GM04503 (cell line): ENCODE measurements at places on chromosomes 16 and 17.

DNA sequence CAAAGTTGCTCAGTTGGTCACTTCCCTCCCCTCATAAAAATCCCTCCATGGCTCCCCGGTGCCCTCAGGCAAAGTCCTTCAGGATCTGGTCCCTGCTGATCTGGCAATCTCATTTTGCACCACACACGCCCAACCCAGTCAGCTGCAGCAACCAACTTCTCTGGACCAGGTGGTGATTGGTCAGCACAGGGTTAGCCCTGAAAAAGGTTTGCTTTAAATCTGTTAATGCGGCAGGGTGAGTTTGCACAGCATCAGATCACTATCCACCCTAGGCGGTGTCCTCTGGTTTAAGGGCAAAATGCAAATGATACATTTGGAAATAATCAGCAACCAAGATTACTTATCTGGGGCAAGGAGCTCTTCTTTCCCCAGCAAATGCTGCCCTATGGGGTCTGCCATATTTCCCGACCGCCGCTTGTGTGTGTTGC lies 42.9 kb upstream of the TNRC6C start:
- no peak for DNase-seq

DNA sequence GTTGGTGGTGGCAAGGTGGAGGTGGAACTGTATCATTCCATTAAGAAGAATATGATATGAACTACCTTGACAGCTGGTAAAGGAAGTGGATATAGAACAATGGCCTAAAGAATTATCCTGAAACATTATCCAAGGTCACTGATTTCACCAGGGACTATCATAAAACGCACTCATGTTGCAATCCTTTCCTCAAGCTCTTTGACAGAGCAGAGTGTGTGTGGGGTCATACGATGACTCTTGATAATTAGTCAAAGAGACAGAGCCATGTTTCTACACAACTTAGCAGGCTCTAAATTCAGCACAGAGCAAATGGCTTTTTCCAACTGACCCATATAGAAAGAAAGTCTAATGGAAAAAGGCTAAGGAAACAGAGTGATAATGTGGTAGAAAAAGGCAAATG lies 126.4 kb upstream of the ANKFN1 start:
- DNase-seq, result no peak

- no peak for DNase-seq
Observed at GRCh38 chr16:64292161-64292560, 829.7 kb downstream of the CDH11 start.

DNA sequence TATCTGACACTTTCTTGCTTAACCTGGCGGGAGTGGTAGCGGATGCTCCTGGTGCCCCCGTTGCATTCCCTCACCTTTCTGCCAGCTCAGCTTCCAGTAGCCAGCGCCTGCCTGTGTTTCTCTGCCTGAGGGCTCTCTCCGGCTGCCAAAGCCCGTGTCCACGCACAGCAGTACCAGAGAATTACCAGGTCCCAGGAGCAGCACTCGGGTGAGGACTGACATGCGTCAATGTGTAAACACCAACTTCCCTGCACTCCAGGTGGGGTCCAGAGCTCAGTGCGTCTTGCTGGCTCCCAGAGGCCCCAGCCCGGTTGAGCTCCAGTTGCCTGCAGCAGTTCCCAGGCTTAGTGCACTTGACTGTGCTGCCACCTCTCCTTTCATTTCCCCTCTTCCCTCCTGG lies 54.8 kb downstream of the CDH13 start:
- DNase-seq, result no peak

- DNase-seq, result no peak
Observed at GRCh38 chr16:67356396-67356795, 29.8 kb downstream of the LRRC36 start.

DNA sequence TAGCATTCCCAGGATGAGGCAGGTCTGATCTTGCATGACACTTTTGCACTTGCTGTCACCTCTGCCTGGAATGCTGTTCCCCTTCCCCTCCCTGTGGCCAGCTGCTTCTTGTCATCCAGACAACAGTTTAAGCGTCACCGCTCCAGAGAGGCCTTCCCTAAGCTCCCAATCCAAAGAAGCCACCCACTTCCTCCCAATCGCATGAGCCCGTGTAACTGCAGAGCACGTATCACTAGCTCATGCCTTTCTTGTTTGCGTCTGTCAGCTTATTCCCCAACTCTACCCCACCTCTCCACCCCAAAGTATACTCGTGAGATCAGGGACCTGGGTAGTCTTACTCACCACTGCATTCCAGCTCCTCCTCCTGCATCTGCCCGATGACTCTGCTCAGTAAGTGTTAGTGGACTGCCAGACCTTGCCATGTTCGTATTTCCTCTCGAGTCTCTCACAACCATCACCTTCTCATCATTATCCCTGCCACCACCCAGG lies 92.8 kb downstream of the GAS7 start:
- peak; percentile 55 for DNase-seq

DNA sequence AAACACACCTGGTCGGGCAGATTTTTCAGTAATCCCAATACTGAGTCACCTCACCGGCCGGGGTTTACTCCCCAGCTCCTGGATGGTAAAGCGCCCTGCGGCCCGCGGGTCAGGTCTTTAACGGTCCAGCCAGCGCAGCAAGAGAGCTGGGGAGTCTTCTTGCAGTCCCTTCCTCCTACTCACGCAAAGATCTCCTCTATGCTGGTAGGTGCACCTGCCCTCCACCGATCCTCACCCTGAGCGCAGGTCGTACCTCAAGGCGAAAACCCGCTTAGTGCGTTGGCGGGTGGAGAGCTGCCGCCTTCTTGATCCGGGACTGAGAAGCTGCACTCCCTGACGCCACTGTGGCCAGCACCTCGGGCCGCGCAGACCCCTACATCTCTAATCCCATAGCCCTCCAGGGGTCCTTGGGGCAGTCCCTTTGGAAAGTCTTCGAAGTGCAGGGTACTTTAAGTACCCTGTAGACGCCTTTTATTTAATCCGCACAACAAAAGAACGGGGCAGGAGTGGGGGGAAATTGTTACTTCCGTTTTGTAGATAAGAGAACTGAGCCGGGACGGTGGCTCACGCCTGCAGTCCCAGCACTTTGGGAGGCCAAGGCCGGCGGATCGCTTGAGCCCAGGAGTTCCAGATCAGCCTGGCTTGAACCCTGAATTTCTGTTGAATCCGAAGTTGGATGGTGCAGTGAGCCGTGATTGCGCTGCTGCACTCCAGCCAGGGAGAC lies 10.4 kb upstream of the HOXB13 start:
- no peak for DNase-seq

DNA sequence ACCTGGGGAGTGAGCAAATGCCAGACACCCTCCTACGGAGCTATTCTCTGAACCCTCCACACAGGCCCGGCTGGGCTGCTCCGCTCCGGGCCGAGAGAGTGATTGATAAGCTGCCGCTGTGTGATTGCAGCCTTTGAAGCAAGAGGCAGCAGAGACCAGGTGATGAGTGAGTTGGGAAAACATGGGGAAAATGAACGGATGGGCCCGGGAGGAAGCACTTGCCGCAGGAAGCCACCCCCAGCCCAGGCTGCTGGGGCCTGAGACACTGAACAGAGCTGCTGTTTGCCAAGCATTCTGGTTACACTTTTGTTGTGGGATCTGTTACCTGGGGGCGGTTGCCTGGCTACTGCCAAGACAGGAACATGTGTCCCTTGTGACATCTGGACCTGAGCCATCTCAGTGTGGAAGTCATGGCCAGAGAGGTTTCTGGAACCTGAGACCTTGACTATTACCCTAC lies 46.4 kb upstream of the KLHDC4 start:
- no peak for DNase-seq

- no peak for DNase-seq
Observed at GRCh38 chr16:89723279-89724250, 2.2 kb downstream of the ZNF276 start.

- no peak for DNase-seq
Observed at GRCh38 chr17:79933863-79934652, 94.8 kb upstream of the CBX4 start.

- DNase-seq, result no peak
Observed at GRCh38 chr16:62967163-62967562, 930.9 kb upstream of the CDH8 start.

DNA sequence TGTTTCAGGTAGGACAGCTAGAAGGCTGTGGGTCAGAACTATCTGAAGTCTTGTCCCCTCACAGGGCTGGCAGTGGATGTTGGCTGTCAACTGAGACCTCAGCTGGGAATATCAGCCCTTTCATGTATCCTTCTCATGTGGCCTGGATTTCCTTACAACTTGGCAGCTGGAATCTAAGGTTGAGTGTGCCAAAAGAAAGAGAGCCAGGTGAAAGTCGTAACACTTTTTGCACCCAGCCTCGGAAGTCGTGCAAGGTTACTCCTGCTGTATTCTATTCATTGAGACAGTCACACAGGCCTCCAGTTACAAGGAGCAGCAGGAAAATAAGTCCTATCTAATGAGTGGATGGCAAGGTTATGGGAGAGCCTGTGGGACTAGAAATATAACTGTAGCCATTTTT lies 52.6 kb upstream of the DNAH9 start:
- DNase-seq, result no peak

DNA sequence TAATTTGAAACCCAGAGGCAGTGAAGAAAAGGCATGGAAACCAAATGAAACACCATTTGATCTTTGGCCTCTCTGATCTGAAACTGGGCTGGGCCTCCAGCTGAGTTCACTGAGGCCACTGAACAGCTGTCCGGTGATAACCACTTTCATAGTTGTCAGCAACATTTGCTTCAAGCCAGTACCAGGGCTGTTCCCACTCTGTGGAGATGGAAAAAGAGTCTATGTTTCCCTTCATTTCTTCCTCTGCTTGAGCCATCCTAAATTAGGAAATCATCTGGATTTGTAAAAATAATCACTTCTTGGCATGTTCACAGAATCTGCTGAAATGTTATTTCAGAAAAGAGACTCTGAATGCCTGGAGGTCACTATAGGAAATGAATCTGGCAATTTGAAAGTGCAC lies 119.3 kb downstream of the STX8 start:
- DNase-seq, result no peak

- DNase-seq, result no peak
Observed at GRCh38 chr16:85259832-85260167, 147.5 kb upstream of the CIBAR2 start.

DNA sequence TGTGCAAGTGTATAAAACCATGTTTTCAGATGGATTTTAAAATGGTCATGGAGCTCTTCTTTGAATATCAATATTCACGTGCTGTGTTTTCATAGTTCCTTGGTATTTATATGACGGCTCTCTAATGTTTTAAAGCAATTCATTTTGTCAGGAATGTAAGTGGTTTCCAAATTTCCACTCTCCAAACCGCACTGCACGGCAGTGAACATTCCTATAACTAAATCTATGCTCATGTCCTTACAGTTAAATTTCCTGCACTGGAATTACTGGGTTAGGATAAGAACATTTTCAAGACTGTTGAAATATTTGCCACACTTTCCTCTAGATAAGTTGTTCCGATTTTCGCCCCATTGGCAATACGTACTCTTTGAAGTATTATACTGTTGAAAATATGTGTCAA lies 398.9 kb downstream of the PMP22 start:
- no peak for DNase-seq

DNA sequence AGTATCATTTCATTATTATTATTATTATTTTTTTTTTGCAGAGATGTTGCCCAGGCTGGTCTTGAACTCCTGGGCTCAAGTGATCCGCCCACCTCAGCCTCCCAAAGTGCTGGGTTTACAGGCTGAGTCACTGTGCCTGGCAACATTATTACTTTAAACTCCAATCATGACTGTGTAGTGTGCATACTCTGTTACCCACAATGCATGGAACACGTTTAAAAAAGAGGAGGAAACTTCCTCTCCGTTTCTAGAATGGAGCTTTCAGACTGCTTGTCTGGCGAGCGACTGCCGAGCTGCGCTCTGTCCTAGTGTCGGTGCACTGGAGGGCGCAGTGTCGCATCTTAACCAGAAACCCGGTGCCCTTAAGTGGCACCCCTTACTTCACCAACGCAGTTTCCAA lies 22.1 kb upstream of the FASN start:
- peak; percentile 27 for DNase-seq

- DNase-seq, result no peak
Observed at GRCh38 chr17:82230609-82231311, 1.9 kb downstream of the SLC16A3 start.

GRCh38 chr17:78958641-78959127 lies 21.0 kb downstream of the LGALS3BP start:
- DNase-seq, result no peak

- DNase-seq, result no peak
Observed at GRCh38 chr17:76188213-76189016, 47.4 kb upstream of the FOXJ1 start.

DNA sequence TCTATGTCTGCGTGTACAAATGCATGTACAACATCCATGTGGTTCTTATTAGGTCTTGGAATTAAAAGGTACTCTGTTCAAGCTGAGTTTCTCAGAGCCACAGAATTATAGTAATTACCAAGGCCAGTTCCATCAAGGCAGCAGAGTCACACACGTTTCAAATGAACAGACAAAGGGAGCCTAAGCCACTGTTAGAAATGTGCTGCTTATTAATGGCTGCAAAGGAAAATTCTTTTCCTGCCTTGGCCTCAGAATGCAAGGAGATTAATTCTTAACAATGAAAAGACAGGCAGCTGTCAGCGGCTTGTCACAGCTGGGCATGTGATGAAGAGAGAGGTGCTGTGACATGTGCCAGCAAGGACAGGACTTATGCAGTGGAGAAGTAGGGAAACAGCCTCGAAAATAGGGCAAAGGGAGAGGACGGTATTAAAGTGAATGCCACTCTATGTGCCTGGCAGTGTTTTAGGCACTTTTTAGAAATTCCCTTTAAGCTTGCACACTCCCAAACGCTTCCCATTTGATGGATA lies 100.1 kb upstream of the CLEC3A start:
- DNase-seq, result no peak

DNA sequence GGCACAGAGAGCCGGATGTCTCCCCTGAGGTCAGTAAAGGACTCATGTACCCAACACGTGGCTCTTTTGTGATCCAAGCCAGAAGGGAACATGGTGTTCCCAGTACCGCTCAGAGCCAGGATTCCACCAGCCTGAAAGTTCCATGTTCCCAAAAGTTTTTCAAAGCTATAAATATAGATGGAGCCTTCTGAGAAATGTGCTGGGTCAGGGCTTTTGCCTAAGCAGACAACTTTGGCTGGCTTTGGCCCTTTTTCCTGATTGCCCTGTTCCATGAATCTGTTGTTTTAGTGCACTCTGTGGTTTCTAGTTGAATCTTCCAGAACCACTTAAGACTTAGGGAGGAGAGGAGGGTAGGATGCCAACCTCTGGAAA lies 128.5 kb upstream of the HS3ST2 start:
- DNase-seq, result no peak

- DNase-seq, result no peak
Observed at GRCh38 chr17:79400989-79401703, 209.7 kb downstream of the RBFOX3 start.

- no peak for DNase-seq
Observed at GRCh38 chr16:2161911-2162310, 6.3 kb downstream of the TRAF7 start.

DNA sequence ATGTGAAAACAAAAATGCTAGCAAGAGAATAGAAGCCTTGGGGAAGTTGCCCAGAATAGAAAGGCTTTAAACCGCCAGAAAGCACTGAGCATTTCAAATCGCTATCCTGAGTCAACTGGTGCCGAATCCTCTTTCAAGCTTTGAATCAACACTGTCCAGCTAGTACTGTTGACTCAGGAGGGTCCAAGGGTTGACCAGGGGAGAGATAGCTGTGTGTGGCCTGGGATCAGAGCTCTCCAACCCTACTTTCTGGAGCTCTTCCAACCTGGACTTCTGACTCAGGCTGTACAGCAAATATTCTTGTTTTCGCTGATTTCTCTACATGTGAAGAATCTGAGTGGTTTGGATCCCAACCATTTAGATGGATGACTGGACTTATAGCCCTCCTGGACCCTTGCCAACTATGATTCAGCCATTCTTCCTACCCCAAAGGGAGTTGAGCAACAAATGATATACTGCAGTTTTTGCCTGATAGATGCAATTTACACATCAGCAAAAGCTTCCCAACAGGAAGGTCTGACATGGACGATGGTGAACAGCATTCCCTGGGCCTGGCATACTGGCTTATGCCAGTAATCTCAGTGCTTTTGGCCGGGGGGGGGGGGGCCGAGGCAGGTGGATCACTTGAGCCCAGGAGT lies 154.0 kb upstream of the SDK2 start:
- peak; percentile 65 for DNase-seq
